Heart right ventricle (tissue), 16 donors: ENCODE measurements at places on chromosomes 1 and 21. TPM values are rescaled to one million over a fixed set of nuclear protein-coding genes. Genes with fewer than 3 reads are reported as not detected.

GRCh38 chr1:111236806-111237205, 9.3 kb downstream of the CHI3L2 start:
- H3K4me3 ChIP-seq = no peak overlapping the region
- no peaks in the 10 kb centered on the region for H3K36me3 ChIP-seq
- H3K27me3 ChIP-seq = peaks cover 10% of the 10 kb centered on the region
- no peak for DNase-seq
- H3K27ac ChIP-seq = no peak overlapping the region

DNA sequence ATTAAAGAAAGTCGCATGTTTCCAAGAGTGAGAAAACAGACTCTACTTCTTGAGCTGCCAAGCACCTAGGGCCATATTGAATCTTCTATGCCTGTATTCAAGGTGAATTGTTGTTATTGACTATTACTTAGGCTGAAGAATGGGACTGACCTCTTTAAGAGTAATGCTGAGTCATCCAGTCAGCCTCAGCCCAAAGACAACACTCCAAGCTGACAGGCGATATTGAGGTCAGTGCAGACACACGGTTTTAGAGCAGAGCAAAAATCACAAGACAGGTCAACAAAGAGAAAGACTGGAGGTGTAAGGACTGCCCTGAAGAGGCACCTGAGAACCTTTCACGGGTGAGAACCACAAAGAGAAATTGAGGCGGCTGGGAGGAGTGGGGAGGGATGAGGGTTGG, 146.9 kb downstream of the MIS18A start:
- no peak overlapping the region for H3K27ac ChIP-seq
- H3K27me3 ChIP-seq = no peaks in the 10 kb centered on the region
- peaks cover 29% of the 10 kb centered on the region for H3K4me1 ChIP-seq
- no peak overlapping the region for H3K4me3 ChIP-seq
- H3K36me3 ChIP-seq = no peaks in the 10 kb centered on the region

GRCh38 chr1:56977910-56978309, 12.1 kb upstream of the C8B start:
- H3K27me3 ChIP-seq = no peaks in the 10 kb centered on the region
- no peaks in the 10 kb centered on the region for H3K36me3 ChIP-seq
- no peak overlapping the region for H3K27ac ChIP-seq
- H3K4me1 ChIP-seq = no peaks in the 10 kb centered on the region

Gene ZNHIT6
- 12.0 TPM for total RNA-seq

Gene NUP210L
- total RNA-seq = not detected

Gene FAM72D
- not detected for total RNA-seq

Gene ATF6
- 17.0 TPM for total RNA-seq
